Stimulated activated CD4-positive, alpha-beta T cell treated with anti-CD3 and anti-CD28 coated beads, Interleukin-4, amount 100 ng/mL, for 4 hours (primary cell): ENCODE measurements at places on chromosomes 7 and 10.
A peak's percentile ranks its signal among the peaks of the same experiment; 100 is the strongest.

DNA sequence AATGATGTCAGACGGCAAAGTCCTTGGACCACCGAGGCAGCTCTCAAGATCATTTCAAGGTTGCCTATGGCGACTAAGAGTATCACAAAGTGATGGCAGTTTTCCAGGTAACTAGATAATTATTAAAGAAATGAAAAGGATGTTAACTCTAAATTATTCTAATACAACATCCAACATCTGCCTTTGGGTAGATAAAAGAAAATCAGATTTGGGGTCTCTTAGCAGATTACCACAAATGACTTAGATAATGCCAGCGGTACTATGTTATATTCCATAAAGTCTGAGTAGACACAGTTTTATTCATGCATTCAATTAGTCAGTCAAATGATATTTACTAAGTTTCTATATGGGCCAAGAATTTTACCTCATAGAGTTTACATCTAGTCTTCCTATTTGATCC, 441.3 kb downstream of the NEBL start:
- no peak for DNase-seq

- DNase-seq = no peak
Measured at GRCh38 chr10:70330671-70331070, 46.9 kb upstream of the NPFFR1 start.

- DNase-seq = no peak
Measured at GRCh38 chr10:29392376-29393021, 103.6 kb downstream of the LYZL1 start.

DNA sequence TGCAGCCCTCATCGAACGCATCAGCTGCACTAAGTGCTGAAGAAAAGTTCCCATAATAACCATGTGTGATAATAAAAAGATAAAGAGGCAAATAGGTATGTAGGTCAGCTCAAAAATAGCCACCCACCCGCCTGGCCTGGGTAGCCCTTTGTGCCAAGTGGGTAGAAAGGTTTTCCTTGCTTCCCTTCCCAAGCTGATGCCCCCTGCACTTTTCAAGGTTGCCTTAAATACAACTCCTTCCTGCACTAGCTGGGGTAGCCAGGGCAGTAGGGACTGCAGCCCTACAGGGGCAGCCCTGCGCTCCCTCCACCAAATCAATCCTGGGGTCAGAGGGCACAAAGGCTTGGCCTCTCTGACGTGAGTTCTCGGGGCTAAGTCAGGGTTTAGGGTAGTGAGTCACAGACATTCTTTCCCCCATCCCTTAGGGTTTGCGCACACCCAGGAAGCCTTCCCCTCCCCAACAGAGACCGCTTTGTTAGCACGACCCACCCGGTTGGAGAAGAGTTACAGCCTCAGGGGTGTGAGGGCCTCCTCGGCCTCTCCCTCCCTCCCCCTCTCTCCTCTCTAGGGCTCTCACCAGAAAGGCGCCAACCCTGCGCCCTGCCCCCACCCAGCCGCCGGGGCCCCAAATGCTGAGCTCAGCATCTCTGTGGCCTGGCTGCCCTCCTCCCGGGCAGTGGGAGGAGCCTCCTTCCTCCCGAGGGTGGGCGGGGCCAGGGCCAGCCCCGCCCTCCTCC, 13.3 kb upstream of the DDIT4 start:
- DNase-seq = peak; percentile 75
